ENCODE measurements at places on chromosomes 3 and 15. TPM values are rescaled to one million over a fixed set of nuclear protein-coding genes. Genes with fewer than 3 reads are reported as not detected.

GRCh38 chr3:188437926-188438325, 284.0 kb downstream of the LPP start:
- H3K4me3 ChIP-seq = no peak overlapping the region
- DNase-seq = no peak
- no peaks in the 10 kb centered on the region for H3K4me1 ChIP-seq
- no peaks in the 10 kb centered on the region for H3K36me3 ChIP-seq
- H3K27me3 ChIP-seq = no peaks in the 10 kb centered on the region

GRCh38 chr15:78133801-78134200, 2.6 kb upstream of the CIB2 start:
- no peaks in the 10 kb centered on the region for H3K27me3 ChIP-seq
- no peak overlapping the region for H3K27ac ChIP-seq
- H3K4me1 ChIP-seq = no peaks in the 10 kb centered on the region
- DNase-seq = no peak
- H3K4me3 ChIP-seq = no peak overlapping the region

DNA sequence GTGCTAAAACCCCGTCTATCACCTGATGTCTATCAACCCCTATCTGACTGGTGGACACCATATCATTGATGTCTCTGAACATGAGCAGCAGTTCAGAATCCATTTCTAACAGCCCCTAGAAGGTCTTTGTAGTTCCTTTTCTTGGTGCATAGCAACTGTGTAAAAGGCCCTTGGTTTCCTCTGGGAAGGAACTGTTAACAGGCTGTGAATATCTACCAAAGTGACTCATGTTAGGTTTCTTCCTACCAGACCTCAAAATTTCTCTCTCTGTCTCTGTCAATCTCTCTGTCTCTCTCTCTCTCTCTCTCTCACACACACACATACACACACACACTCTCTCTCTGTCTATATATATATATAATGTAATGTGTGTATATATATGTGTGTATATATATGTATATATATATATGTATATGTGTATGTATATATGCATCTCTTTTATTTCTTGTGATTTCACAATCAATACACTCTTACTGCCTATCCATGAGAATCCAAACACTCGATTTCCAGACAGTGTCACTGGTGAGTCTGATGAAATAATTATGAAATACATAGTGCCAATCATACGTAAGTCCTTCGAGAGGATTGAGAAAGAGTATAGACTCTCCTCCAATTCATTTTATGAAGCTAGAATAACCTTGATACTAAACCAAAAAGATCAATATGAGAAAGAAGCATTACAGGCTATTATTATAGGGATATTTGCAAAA, 335.9 kb upstream of the SLCO3A1 start:
- H3K4me3 ChIP-seq = no peak overlapping the region
- no peaks in the 10 kb centered on the region for H3K36me3 ChIP-seq
- no peak overlapping the region for H3K27ac ChIP-seq
- DNase-seq = no peak
- no peaks in the 10 kb centered on the region for H3K27me3 ChIP-seq
- no peaks in the 10 kb centered on the region for H3K4me1 ChIP-seq

- no peaks in the 10 kb centered on the region for H3K27me3 ChIP-seq
- peak; percentile 21 for DNase-seq
- H3K4me1 ChIP-seq = no peaks in the 10 kb centered on the region
- peak overlapping the region; percentile 90 for H3K4me3 ChIP-seq
- peak overlapping the region; percentile 79 for H3K27ac ChIP-seq
Observed at GRCh38 chr15:41417418-41418195, 712 bp downstream of the RTF1 start.

DNA sequence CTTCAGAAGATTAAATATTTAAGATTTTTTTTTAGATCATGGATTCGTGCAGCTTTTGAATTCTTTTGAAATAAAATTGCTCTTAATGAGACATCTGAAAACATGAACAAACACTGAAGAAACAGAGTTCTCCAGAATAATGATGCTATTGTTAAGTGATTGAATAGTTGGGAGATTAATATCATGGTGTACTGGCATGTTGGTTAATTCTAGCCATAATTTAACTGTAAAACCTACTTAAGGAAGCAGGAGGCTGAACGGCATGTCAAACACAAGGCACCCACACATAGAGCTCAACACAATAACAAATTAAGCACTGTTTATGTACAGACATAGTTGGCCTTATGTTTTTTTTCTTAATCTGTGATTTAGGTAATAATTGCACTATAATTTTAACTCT, 185.6 kb downstream of the RBMS3 start:
- no peaks in the 10 kb centered on the region for H3K4me1 ChIP-seq
- no peaks in the 10 kb centered on the region for H3K27me3 ChIP-seq
- no peak overlapping the region for H3K4me3 ChIP-seq
- H3K27ac ChIP-seq = no peak overlapping the region
- no peak for DNase-seq

KLHL40 gene
- total RNA-seq = not detected

DNA sequence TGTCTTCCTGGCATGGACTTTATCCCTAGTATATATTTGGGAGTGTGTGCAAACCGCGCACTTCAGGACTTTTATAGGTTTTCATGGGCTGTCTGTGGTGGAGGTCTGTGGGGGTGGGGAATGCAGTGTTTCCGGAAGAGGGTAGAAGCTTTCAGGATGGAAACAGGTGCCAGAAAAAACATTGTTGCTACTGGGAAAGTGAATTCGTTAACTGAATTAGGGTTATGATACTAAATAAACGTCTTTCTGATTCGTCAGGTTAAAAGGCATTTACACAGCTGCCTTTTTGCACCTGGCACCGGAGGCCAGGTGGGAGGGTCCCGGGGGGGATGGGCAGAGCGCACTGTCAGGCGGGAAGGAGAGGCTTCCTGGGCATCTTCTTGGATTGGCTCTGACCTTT, 62.1 kb downstream of the SLCO3A1 start:
- no peaks in the 10 kb centered on the region for H3K4me1 ChIP-seq
- H3K36me3 ChIP-seq = no peaks in the 10 kb centered on the region
- DNase-seq = no peak
- no peak overlapping the region for H3K27ac ChIP-seq
- H3K27me3 ChIP-seq = no peaks in the 10 kb centered on the region
- H3K4me3 ChIP-seq = no peak overlapping the region

FAM107A gene
- total RNA-seq = 24.1 TPM

KLHL25 gene
- 8.6 TPM for total RNA-seq

- no peaks in the 10 kb centered on the region for H3K4me1 ChIP-seq
- DNase-seq = no peak
- no peak overlapping the region for H3K4me3 ChIP-seq
- no peaks in the 10 kb centered on the region for H3K27me3 ChIP-seq
- no peaks in the 10 kb centered on the region for H3K36me3 ChIP-seq
Observed at GRCh38 chr15:75982468-75982867, 29.8 kb downstream of the NRG4 start.

CCDC191 gene
- 4.1 TPM for total RNA-seq

ASB14 gene
- total RNA-seq = not detected

- H3K27me3 ChIP-seq = no peaks in the 10 kb centered on the region
- H3K4me3 ChIP-seq = peak overlapping the region; percentile 35
- H3K27ac ChIP-seq = peak overlapping the region; percentile 74
- H3K36me3 ChIP-seq = no peaks in the 10 kb centered on the region
- DNase-seq = peak; percentile 38
- no peaks in the 10 kb centered on the region for H3K4me1 ChIP-seq
Observed at GRCh38 chr3:36907911-36908646, 36.8 kb downstream of the TRANK1 start.

CLRN1 gene
- total RNA-seq = not detected

GRCh38 chr15:33296856-33297255, 13.9 kb upstream of the RYR3 start:
- H3K4me1 ChIP-seq = no peaks in the 10 kb centered on the region
- no peaks in the 10 kb centered on the region for H3K27me3 ChIP-seq
- no peak overlapping the region for H3K27ac ChIP-seq
- H3K4me3 ChIP-seq = no peak overlapping the region

LIPC gene
- total RNA-seq = not detected

ZNF80 gene
- not detected for total RNA-seq

DNA sequence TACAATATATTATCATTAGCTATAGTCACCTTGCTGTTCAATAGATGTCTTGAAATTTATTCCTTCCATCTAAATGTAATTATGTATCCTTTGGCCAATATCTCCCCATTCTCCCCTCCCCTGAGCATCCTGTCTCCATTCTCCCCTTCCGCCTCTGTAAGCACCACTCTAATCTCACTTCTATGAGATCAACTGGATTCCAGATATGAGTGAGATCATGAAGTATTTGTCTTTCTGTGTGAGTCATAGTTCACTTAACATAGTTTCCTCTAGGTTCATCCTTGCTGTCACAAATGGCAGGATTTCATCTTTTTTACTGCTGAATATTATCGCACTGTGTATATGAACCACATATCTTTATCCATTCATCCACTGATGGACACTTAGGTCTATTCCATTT, 148.8 kb upstream of the NDN start:
- DNase-seq = no peak
- H3K4me3 ChIP-seq = no peak overlapping the region
- no peaks in the 10 kb centered on the region for H3K36me3 ChIP-seq
- no peaks in the 10 kb centered on the region for H3K4me1 ChIP-seq
- no peak overlapping the region for H3K27ac ChIP-seq

DNA sequence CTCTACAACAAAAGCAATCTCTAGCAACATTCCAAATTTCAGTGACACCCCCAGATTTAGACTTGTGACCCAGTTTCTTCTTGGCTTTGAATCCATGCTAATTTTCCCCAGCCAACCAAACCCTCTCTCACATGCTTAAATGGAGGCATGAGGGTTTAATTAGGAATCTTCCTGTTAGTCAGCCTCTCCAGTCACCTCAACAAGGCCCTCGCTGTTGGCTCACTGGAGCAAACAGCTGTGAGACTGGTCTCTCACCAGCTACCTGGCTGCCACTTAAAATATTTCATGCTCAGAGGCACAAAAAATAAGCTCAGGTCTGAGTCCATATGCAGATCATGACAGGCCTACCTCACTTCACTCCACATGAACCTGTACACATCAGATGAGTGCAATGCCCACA, 630.4 kb upstream of the ADAMTS9 start:
- no peaks in the 10 kb centered on the region for H3K27me3 ChIP-seq
- no peaks in the 10 kb centered on the region for H3K4me1 ChIP-seq
- no peak for DNase-seq
- H3K36me3 ChIP-seq = no peaks in the 10 kb centered on the region
- H3K27ac ChIP-seq = no peak overlapping the region

DNA sequence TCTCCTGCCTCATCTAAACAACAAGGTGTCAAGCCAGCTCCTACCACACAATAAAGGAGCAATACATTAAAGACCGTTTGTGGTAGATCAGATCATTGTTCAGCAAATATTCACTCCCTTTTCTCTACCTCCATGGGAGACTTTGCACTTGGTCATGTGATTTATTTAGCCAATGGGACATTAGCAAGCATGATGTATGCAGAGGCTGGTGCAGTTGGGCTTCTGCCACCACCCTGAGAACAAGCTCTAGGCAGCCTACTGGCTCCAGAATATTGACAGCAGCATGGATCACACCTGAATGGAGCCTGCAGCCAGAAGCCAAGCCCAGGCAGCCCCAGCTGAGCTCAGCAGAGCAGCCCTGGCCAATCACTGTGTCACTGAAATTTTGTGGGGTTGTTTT, 99.4 kb upstream of the UBE2E2 start:
- no peak for DNase-seq
- H3K27me3 ChIP-seq = no peaks in the 10 kb centered on the region
- no peak overlapping the region for H3K4me3 ChIP-seq
- H3K27ac ChIP-seq = no peak overlapping the region
- H3K4me1 ChIP-seq = no peaks in the 10 kb centered on the region

GRCh38 chr15:51049081-51049480, 45.6 kb downstream of the TNFAIP8L3 start:
- no peaks in the 10 kb centered on the region for H3K27me3 ChIP-seq
- no peak for DNase-seq
- H3K4me3 ChIP-seq = no peak overlapping the region
- no peak overlapping the region for H3K27ac ChIP-seq
- H3K4me1 ChIP-seq = no peaks in the 10 kb centered on the region

NEK10 gene
- under 0.01 TPM for total RNA-seq

DNA sequence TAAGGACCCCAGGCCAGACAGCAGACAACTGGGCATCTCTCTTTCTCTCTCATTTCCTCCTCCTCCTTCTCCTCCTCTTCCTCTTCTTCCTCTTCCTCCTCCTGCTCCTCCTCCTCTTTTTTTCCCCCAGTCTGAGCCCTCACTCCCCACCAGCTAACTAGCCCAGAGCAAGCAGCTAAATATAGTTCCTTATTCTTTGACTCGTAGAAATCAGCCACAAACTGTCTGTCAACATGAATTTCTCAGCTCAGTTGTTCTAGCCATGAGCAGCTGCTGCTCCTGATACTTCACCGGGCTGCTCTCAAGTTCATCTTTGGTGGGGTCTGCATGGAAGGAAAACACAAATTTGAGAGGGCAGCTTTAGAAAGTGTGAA, 19.2 kb upstream of the LOXL1 start:
- no peak overlapping the region for H3K27ac ChIP-seq
- DNase-seq = no peak
- no peaks in the 10 kb centered on the region for H3K36me3 ChIP-seq
- no peak overlapping the region for H3K4me3 ChIP-seq
- H3K4me1 ChIP-seq = no peaks in the 10 kb centered on the region
- no peaks in the 10 kb centered on the region for H3K27me3 ChIP-seq

GRCh38 chr3:12279591-12280326, 9.1 kb upstream of the PPARG start:
- H3K27me3 ChIP-seq = no peaks in the 10 kb centered on the region
- DNase-seq = no peak
- no peaks in the 10 kb centered on the region for H3K36me3 ChIP-seq
- H3K4me3 ChIP-seq = no peak overlapping the region
- H3K4me1 ChIP-seq = no peaks in the 10 kb centered on the region

DNA sequence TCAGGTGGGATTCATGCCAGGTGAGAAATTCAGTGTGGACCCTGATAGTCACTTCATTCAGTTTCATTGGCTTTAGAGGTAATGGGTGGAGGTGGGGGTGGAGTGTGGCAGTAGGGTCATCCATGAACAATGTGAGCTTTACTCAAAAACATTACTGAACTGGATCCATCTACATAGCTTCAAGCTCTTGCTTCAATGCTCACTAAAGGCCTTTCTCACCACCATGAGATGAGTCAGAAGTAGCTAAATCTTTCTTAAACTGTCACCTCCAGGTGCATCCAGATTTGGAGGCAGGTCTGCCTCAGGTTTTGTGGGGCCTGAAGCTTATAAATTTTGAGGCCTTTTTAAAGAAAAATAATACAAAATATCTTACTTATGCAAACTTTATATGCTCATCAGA, 363.6 kb downstream of the CHST2 start:
- H3K36me3 ChIP-seq = no peaks in the 10 kb centered on the region
- no peaks in the 10 kb centered on the region for H3K27me3 ChIP-seq
- H3K27ac ChIP-seq = no peak overlapping the region
